ENCODE measurements at places on chromosomes 6 and 20. TPM values are rescaled to one million over a fixed set of nuclear protein-coding genes. Genes with fewer than 3 reads are reported as not detected.

Gene CDC40
- 11.4 TPM for total RNA-seq

Gene CTCFL
- not detected for total RNA-seq

Gene DUSP15
- not detected for total RNA-seq

Gene VPS52
- 29.3 TPM for total RNA-seq

Gene TRIM10
- total RNA-seq = not detected

Gene HELZ2
- total RNA-seq = 26.2 TPM

Gene MAD2L1BP
- total RNA-seq = 37.7 TPM

Gene SOX12
- 16.0 TPM for total RNA-seq

Gene SDCBP2
- total RNA-seq = 0.74 TPM

Gene SAMD3
- not detected for total RNA-seq

Gene AK9
- total RNA-seq = 1.3 TPM

Gene TASP1
- total RNA-seq = 3.5 TPM

Gene TPD52L2
- total RNA-seq = 124 TPM

Gene MPC1
- total RNA-seq = 32.9 TPM

Gene BIRC7
- total RNA-seq = not detected

Gene LY6G5C
- 2.2 TPM for total RNA-seq

Gene CRYBG1
- total RNA-seq = 8.2 TPM

Gene SIGLEC1
- total RNA-seq = not detected

Gene RIN2
- 18.2 TPM for total RNA-seq

Gene BPIFB2
- total RNA-seq = not detected

Gene MRAP2
- total RNA-seq = not detected

Gene PTK7
- 96.6 TPM for total RNA-seq

Gene BCAS1
- not detected for total RNA-seq

Gene DEF6
- total RNA-seq = 3.0 TPM

Gene SLA2
- not detected for total RNA-seq

Gene NMBR
- total RNA-seq = 0.15 TPM

Gene APMAP
- 97.7 TPM for total RNA-seq

Gene DEFB121
- total RNA-seq = not detected

Gene KIAA1755
- total RNA-seq = 1.5 TPM

Gene HAO1
- not detected for total RNA-seq

Gene SLC2A10
- total RNA-seq = 21.4 TPM

Gene KHDRBS2
- total RNA-seq = not detected

Gene VSTM2L
- total RNA-seq = 1.5 TPM

Gene PKHD1
- not detected for total RNA-seq

Gene HLA-DMB
- not detected for total RNA-seq

Gene ATP6V1G2
- total RNA-seq = 1.2 TPM

Gene MEP1A
- not detected for total RNA-seq

Gene GNAS-AS1
- total RNA-seq = 1.2 TPM

Gene NRSN1
- not detected for total RNA-seq

Gene SIM1
- total RNA-seq = not detected

Gene PRICKLE4
- not detected for total RNA-seq

Gene MCCD1
- not detected for total RNA-seq

Gene GABRR2
- not detected for total RNA-seq

Gene ECT2L
- not detected for total RNA-seq

Gene COX4I2
- total RNA-seq = not detected

Gene ARMH2
- not detected for total RNA-seq

Gene SPATS1
- not detected for total RNA-seq

Gene DCDC2
- not detected for total RNA-seq

Gene LTA
- total RNA-seq = not detected

Gene KCNK17
- not detected for total RNA-seq

Gene TTLL9
- total RNA-seq = not detected

Gene CFAP206
- 0.17 TPM for total RNA-seq

Measured in bronchus fibroblast of lung (primary cell).